Chondrocyte (in vitro differentiated cells): ENCODE measurements at places on chromosomes 1 and 21. TPM values are rescaled to one million over a fixed set of nuclear protein-coding genes. Genes with fewer than 3 reads are reported as not detected.

- no peaks in the 10 kb centered on the region for H3K36me3 ChIP-seq
- peaks cover 2% of the 10 kb centered on the region for H3K4me1 ChIP-seq
- no peak overlapping the region for H3K4me3 ChIP-seq
- H3K27ac ChIP-seq: no peak overlapping the region
- H3K27me3 ChIP-seq: peaks cover 12% of the 10 kb centered on the region
These were observed 7.7 kb upstream of the GPATCH4 start for GRCh38 chr1:156608981-156609380.

DNA sequence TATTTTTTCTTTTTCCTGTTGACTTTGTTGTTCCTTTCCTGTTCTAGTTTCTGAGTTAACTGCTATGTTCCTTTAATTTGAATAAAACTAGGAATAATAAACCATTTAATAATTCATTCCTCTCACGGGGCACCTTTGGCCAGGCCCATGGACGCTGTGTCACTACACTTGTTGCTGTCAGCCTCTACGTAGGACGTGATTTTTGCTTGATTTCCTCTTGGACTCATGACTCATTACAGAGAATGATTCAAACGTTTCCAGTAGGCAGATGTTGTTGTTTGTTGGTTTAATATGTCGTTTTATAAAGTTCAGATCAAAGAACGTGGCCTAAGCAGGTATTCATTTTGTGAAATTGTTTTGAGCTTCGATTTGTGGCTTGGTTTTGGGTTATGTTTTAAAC lies 9.1 kb upstream of the SLC19A1 start:
- H3K36me3 ChIP-seq: no peaks in the 10 kb centered on the region
- no peak overlapping the region for H3K4me3 ChIP-seq
- DNase-seq: no peak
- peak overlapping the region; percentile 75 for H3K27ac ChIP-seq

- H3K4me3 ChIP-seq: no peak overlapping the region
- H3K4me1 ChIP-seq: no peaks in the 10 kb centered on the region
- no peak overlapping the region for H3K27ac ChIP-seq
- H3K27me3 ChIP-seq: peaks cover 25% of the 10 kb centered on the region
These were observed 118.0 kb upstream of the PLPPR4 start for GRCh38 chr1:99146129-99146848.

DNA sequence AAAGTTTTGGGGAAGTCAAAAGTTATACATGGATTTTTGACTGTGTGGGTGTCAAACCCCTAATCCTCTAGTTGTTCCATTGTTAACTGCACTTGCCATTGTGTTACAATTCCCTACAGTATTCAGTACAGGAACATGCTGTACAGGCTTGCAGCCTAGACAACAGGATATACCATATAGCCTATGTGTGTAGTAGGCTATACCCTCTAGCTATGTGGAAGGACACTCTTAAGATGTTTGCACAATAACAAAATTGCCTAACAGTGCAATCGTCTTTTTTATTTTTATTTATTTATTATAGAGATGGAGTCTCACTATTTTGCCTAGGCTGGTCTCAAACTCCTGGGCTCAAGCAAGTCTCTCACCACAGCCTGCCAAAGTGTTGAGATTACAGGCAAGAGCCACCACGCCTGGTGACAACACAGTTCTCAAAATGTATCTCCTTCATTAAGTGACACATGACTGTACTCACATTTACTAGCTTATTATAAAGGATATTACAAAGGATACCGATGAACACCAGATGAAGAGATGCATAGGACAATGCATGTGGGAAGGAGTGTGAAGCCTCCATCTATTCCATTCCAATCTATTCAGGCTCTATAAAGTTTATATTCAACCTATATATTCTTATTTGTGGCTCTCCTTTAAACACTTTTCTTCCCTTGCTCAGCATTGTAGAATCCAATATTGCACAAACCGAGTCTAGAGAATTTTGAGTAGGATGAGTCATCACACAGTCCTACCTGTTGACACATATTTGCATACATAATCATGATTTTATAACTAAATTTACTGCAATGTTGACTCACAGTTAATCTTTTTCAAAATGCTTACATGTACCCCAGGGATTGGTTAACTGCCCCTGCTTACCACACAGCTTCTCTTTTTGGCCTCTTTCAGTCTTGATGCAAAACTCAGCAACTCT lies 28.4 kb upstream of the CEP350 start:
- no peaks in the 10 kb centered on the region for H3K27me3 ChIP-seq
- DNase-seq: no peak
- no peak overlapping the region for H3K27ac ChIP-seq
- H3K4me1 ChIP-seq: peaks cover 6% of the 10 kb centered on the region
- H3K4me3 ChIP-seq: no peak overlapping the region
- peaks cover 5% of the 10 kb centered on the region for H3K36me3 ChIP-seq

DNA sequence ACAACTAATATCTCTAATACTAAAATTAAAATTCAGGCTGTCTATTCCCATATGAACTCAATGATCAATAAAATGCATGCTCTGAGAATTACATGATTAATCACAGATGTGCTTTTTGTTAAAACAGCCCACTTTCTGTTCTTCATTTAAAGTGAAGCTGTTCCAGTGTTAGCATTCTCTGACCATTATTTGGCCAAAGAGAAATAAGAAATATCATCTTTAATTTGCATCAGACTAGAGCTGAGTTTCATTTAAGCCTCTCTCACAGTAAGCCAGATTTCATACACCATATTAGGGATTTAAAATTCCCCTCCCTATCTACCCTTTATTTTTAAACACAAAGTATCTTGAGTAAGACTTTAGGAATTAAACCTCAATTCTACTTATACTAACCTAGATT lies 261.6 kb downstream of the TPR start:
- H3K4me3 ChIP-seq: no peak overlapping the region
- no peak for DNase-seq

- no peaks in the 10 kb centered on the region for H3K36me3 ChIP-seq
- no peaks in the 10 kb centered on the region for H3K27me3 ChIP-seq
- H3K27ac ChIP-seq: no peak overlapping the region
- DNase-seq: no peak
These were observed 10.1 kb downstream of the EXTL1 start for GRCh38 chr1:26031611-26032220.

- peaks cover 7% of the 10 kb centered on the region for H3K4me1 ChIP-seq
- DNase-seq: no peak
- no peaks in the 10 kb centered on the region for H3K36me3 ChIP-seq
- H3K4me3 ChIP-seq: no peak overlapping the region
These were observed 6.0 kb upstream of the IFNLR1 start for GRCh38 chr1:24193046-24193445.

GRCh38 chr1:103469801-103470200 lies 55.7 kb upstream of the RNPC3 start:
- H3K4me3 ChIP-seq: no peak overlapping the region
- no peak for DNase-seq
- H3K36me3 ChIP-seq: peaks cover 4% of the 10 kb centered on the region
- H3K4me1 ChIP-seq: no peaks in the 10 kb centered on the region
- H3K27ac ChIP-seq: no peak overlapping the region

DNA sequence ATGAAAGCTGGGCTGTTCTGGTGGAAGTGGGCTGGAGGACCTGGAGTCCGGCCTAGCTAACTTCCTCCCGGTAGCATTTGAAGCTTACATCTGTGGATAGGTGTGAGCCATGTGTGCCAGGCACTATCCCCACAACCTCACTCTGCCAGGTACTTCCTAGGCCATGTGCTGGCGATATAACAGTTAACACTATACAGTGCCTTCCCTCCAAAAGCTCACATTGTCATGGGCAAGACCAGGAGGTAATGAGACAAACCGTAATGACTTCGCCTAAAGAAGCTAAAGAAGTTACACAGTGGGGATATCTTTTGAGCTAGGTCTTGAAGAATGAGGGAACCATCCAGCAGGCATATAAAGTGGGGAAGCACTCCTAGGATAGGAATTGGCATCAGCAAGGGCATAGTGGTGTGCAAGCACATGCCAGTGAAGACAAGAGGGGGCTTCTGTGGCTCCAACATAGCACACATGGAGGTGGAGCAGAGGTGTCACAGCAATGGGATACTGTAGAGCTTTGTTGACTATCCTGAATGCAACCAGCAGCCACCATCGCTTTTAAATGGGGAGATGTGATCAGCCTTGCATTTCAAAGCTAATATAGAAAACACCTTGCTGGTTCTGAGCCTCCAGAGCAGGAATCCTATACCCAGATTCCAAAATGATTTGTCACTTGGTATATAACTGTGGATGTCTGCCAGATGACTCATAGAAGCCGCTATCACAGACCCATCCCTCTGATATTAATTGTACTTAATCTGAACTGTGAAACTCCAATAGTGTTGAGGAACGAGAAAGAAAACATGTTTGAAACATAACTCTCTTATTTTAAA lies 466.3 kb downstream of the LMO4 start:
- no peaks in the 10 kb centered on the region for H3K27me3 ChIP-seq
- peaks cover 18% of the 10 kb centered on the region for H3K4me1 ChIP-seq
- no peaks in the 10 kb centered on the region for H3K36me3 ChIP-seq
- no peak overlapping the region for H3K27ac ChIP-seq
- no peak for DNase-seq
- no peak overlapping the region for H3K4me3 ChIP-seq

DNA sequence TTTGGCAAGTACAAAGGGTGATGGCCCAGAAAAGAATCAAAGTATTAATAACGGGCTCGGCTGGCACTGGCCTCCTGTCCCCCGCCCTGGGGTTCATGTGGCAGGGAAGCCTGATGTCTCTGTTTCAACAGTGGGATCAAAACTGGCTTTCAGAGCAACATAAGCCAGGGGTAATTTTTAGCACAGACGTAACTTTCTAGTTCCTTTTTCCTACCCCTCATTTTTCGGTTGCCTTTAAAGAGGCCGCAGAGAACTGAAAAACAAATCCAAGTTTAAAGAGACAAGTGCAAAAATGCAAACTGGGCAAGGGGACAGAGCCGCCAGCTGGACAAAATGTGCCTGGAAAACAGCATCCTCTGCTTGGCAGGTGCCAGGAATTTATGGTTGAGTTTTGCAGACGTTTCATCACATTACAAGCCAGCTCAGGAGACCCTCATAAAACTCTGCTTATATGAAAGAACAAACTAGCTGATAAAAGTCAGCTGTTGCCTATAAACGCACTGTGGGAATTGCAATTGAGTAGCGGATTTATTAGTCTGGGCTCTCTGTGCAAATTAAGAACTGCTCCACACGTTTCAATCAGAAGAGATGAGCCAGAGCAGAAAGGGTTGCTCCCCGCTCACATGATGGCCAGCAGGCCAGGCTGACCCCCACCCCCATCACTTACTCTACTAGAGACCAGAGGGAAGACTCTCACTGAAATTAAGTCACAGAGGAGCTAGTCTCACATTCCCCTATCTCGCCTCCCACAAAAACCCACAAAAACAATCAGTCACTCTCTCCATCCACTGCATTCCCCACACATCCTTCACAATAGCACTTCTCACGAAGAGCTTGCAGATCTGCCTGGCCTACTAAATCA lies 15.8 kb upstream of the CDCA8 start:
- no peaks in the 10 kb centered on the region for H3K4me1 ChIP-seq
- H3K36me3 ChIP-seq: peaks cover 3% of the 10 kb centered on the region
- H3K27ac ChIP-seq: no peak overlapping the region
- H3K27me3 ChIP-seq: peaks cover 17% of the 10 kb centered on the region

GRCh38 chr1:159469921-159470533 lies 30.5 kb downstream of the OR10J1 start:
- H3K4me3 ChIP-seq: no peak overlapping the region
- H3K27me3 ChIP-seq: peaks cover 7% of the 10 kb centered on the region
- no peaks in the 10 kb centered on the region for H3K36me3 ChIP-seq
- no peaks in the 10 kb centered on the region for H3K4me1 ChIP-seq

DNA sequence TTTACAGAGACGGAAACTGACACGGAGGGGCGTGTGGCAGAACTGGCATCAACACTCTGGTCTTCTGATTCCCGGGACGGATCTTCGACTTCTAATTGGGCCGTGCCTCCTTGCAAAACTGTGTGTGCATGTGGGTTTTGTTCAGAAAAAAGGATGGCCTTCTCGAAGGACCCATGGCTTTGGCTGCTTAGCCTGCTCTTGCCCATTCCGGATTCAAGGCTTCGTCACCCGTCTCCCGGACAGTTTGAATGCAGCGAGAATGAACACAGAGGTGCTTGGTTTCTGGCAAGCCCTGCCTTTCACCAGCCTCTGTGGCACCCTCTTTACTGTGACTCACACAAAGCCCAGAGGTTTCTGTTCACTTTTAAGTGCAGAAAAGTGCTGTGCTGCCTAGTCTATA lies 120.1 kb downstream of the PRDM2 start:
- H3K27me3 ChIP-seq: no peaks in the 10 kb centered on the region
- DNase-seq: peak; percentile 39
- no peaks in the 10 kb centered on the region for H3K4me1 ChIP-seq
- H3K4me3 ChIP-seq: no peak overlapping the region
- peaks cover 11% of the 10 kb centered on the region for H3K36me3 ChIP-seq
- H3K27ac ChIP-seq: no peak overlapping the region

GRCh38 chr1:58919959-58920321 lies 136.1 kb upstream of the JUN start:
- H3K27me3 ChIP-seq: no peaks in the 10 kb centered on the region
- peaks cover under 1% of the 10 kb centered on the region for H3K36me3 ChIP-seq
- H3K27ac ChIP-seq: no peak overlapping the region
- no peak overlapping the region for H3K4me3 ChIP-seq
- no peak for DNase-seq

GRCh38 chr1:213742992-213743391 lies 244.8 kb upstream of the PROX1 start:
- no peaks in the 10 kb centered on the region for H3K36me3 ChIP-seq
- H3K27ac ChIP-seq: no peak overlapping the region
- no peaks in the 10 kb centered on the region for H3K4me1 ChIP-seq
- no peak for DNase-seq
- no peaks in the 10 kb centered on the region for H3K27me3 ChIP-seq

DNA sequence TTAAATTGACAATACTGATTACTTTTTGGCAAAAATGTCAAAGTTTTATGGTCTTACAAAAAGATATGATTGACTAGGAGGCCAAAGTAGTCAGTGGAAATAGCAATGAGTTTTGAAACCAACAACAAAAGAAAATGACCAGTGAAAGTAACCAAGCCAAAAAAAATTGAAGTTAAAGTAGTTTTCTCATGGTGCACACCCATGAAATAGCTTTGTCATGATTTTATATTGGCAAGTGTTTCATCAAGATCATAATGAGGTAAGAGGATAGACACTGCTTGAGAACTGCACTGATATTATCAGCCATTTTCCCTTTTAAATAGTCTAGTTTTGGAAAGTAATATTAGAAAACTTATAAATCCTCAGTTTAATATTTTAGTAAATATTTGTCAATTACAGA lies 206.2 kb upstream of the ADAMTS5 start:
- peaks cover 12% of the 10 kb centered on the region for H3K4me1 ChIP-seq
- DNase-seq: no peak
- H3K27ac ChIP-seq: no peak overlapping the region

The OPRD1 gene
- total RNA-seq: 0.10 to 0.22 TPM (median 0.15 TPM) in 3 replicates

The RHD gene
- not detected in 3 replicates for total RNA-seq

The LYPD8 gene
- not detected in 3 replicates for total RNA-seq

The TBX15 gene
- 4.9 to 41.0 TPM (median 37.9 TPM) in 3 replicates for total RNA-seq

The MTARC1 gene
- 2.5 to 5.4 TPM (median 2.8 TPM) in 3 replicates for total RNA-seq

The OR2T11 gene
- total RNA-seq: not detected in 3 replicates

The MPL gene
- total RNA-seq: not detected in 3 replicates

The ICOSLG gene
- total RNA-seq: 1.3 to 5.2 TPM (median 5.1 TPM) in 3 replicates

The LHX8 gene
- not detected in 3 replicates for total RNA-seq
